ENCODE measurements at places on chromosomes 3 and 15. TPM values are rescaled to one million over a fixed set of nuclear protein-coding genes. Genes with fewer than 3 reads are reported as not detected.

Gene IL17RC
- 16.6 TPM for total RNA-seq

Gene BTLA
- total RNA-seq = not detected

Gene LSMEM2
- not detected for total RNA-seq

Gene ANKRD34C
- total RNA-seq = not detected

Gene ATP1B3
- total RNA-seq = 168 TPM

Gene LRRIQ4
- total RNA-seq = 0.11 TPM

Gene CDCP1
- 13.5 TPM for total RNA-seq

Gene CCR8
- 0.22 TPM for total RNA-seq

Gene CRYGS
- total RNA-seq = 1.8 TPM

Gene ZBTB47
- total RNA-seq = 3.5 TPM
